ENCODE measurements at places on chromosomes 5 and 9.

DNA sequence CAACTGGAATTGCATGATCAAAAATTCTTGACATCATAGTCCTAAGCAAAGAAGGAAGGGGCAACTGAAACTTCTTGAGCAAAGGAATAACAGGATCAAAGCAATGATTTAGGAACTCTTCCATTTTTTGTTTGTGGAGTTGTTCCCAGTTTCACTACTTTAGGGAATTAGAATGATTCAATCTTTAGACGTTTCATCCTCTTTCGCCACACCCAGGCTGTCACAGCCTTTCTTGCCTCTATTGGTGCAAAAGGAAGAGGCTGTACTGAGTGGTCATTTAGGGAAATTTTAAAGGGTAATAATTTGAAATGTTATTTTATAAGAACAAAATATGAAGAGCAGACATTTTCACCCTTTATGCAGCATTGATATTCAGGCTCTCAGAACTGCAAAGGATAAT is 1026.0 kb upstream of the ARRDC3 start:
- DNase-seq = no peak

- DNase-seq = no peak
Observed at GRCh38 chr9:80305136-80305535, 733.4 kb downstream of the TLE4 start.

DNA sequence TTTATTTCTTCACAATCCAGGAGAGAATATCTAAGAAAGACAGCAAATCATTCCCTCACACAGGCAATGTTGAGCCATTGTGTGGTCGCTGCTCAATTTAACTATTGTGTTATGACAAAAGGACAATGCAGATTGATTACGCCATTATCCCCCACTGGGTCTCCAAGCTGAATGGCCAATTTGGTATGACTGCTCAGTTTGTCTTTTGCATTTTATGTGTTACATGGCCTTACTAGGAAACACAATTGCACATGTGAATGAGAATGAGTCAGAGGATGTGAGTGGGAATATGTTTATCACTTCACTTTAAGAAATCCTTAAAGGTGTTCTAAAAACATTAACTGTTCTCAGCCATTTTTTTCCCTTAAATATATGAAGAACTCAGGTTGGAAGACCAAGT is 108.3 kb downstream of the FAM174A start:
- no peak for DNase-seq

- peak; percentile 16 for DNase-seq
Observed at GRCh38 chr5:177412603-177413233, 3.4 kb upstream of the F12 start.

DNA sequence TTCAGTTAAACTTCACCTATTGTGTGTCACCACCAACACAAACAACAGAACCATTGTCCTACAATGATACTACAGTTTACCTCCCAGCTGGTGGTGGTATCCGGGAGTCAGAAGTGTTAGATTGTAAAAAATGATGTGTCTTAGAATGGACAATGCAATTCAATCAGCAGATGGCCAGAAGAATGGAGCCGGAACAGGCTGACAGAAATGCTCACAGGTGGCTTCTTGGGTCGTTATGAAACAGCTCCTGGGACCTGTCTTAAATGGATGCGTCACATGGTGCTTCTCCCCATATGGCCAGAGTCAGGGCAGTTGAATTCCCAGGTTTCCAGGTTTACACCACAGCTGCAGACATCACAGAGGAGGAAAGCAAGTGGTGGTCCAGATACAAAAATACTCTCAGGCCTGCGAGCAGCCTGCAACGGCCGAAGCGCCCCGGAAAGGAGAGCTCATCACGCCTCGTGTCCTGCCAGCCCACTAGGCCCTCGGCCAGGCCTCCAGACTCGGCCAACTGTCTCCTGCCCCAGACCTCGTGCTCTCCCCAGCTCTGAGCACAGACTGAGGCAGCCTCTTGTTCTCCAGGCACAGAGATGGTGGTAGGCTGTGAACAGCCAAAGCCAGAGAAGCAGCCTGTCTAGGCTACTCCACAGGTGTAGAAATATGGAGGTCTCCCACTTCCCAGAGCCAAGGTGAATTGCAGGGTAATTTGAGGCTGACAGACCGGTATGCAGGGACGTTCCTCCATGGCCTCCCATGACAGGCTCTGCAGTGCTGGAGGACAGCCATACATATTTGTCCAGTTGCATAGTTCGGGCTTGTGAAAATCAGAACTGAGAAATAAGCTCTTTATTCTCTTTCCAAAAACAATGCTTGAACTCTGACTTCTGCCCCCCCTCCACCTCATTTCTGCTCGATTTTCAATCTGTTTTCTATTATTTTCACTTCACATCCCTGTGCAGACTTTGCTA is 98.5 kb upstream of the SPATA31C2 start:
- no peak for DNase-seq

DNA sequence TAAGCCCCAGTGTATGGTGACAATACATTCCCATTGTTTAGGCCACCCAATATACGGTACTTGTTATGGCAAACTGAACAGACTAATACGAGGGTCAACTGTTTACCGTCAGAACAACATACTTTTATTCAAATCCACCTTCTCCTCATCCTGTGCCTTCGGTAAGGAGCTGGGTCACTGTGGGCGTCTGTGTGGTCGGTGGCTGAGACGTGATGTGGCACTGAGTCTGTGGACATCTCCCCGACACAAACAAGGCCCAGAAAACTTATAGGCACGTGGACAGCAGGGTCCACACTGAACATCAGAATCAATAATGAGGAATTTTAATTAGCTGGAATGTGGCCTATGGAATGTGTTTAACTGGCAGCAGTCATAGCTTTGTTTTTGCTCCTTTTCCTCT is 154.3 kb upstream of the IRX2 start:
- DNase-seq = no peak

DNA sequence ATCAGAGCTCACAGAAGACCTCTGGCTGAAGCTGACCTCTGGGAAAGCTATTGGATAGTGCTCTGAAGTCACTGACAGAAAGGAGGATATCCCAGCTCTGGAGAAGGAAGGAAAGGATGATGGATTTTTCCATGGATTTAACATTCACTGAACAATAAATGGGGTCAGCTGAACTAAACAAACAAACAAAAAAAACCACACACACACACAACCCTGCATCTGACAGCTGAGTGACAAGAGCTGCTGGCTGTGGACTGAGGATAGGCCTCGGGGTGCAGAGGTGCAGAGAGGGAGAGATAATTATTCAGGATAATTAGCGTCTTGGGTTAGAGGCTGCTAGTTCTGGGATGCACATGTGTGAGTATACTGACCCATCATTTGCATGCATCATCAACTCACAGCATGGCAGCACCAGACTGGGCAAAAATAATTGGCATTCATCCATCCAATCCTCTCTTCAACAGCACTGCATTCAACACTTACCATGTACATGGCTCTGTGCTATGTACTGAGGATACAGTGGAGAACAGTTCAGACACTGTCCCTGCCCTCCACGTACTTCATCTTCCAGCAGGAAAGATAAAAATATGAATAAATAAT is 131.4 kb upstream of the TRIM32 start:
- no peak for DNase-seq

DNA sequence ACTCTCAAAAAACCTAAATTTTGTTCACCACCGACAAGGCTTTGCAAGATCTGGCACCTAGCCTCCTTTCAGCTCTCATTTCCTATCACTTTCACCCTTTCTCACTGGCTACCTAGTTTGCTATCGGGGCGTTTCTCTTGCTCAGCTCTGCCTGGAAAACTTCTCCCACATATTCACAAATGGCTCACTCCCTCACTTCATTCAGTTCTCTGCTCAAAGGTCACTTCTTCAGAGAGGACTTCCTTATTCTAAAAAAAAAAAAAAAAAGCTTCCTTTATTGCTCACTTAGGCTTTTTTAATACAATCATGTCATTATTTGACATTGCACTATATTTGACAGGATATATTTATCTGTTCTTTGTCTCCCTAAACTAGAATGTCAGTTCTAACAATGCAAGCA is 2.1 kb upstream of the SLC25A46 start:
- DNase-seq = no peak

DNA sequence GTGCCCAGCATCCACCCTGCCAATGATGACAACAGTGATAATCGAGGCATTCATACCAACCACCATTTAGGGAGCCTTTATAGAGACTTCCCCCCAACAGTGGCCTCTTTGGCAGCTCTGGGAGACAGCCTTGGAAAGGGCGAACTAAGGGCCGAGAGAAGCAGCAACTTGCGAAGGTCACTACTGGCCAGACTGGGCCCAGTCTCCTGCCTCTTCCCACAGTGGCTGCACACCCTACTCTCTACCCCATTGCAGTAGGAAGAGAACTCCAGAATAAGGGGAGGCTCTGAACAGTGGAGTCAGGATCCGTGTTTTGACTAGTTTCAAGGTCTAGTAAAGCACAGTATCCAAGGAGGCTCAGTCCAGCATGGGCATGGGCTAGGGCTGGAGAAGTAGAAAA is 5.3 kb downstream of the LHX6 start:
- DNase-seq = no peak

DNA sequence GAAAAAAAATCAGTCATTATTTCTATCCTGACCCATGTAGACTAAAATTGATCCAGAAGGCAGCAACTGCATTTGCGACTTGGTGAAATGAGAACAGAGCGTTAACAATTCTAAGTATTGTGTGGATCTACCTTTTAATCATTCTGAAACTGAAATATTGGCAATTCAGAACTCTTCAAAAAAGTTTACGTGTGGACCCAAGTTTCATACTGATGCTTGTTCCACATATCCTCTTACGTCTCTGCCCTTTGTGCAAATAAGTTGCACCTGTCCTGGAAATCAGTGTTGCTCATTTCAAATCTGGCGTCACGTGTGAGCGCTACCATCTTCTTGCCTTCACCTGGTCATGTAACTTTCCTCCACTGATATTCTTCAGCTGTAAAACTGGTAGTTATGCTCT is 74.7 kb downstream of the NTRK2 start:
- DNase-seq = no peak

- DNase-seq = no peak
Observed at GRCh38 chr9:111821006-111821528, 26.3 kb upstream of the SHOC1 start.

- no peak for DNase-seq
Observed at GRCh38 chr9:27165670-27166069, 56.6 kb downstream of the TEK start.

DNA sequence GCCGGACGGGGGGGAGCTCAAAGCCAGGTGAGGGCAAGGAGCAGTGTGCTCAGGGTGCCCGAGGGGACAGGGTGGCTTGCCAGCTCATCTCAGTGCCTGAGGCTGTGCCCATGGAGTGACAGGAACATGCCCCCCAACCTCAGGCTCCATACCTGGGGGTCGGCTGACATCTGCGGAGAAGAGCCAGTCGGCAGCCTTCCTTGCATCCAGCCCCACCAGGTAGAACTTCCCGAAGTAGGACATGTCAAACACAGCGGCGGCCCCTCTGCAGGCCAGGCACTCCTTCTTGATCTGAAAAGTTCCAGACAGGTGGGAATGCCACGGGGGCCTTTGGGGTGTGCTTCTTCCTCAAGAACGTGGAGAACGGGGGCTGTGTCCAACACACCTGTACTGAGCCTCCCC is 42.1 kb downstream of the SARDH start:
- no peak for DNase-seq

DNA sequence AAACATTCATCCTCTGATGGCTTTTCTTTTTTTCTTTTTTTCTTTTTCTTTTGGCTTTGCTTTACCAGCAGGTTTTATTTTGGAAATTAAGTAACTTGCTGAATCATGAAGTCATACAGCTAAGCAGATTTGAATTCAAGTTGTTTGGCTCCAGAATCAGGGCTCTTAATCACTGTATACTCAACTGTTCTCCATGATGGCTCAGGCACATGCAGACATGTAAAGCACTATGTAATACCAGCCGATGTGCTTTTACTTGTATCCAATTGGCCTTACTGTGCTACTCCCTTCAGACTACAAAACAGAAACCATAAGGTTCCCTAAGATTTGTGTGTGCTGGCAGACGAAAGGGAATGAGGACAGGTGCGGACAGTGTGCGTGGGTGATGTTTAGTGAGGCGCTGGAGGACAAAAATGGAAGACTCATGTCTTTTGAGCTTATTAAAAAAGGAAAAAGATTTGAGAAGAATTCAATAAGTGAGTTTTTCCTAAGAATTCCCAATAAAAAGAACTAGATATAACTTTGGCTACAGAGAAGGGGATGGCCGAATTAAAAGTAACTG is 44.7 kb upstream of the OTP start:
- DNase-seq = no peak

- DNase-seq = no peak
Observed at GRCh38 chr9:74499770-74500583, 2.8 kb downstream of the RORB start.

DNA sequence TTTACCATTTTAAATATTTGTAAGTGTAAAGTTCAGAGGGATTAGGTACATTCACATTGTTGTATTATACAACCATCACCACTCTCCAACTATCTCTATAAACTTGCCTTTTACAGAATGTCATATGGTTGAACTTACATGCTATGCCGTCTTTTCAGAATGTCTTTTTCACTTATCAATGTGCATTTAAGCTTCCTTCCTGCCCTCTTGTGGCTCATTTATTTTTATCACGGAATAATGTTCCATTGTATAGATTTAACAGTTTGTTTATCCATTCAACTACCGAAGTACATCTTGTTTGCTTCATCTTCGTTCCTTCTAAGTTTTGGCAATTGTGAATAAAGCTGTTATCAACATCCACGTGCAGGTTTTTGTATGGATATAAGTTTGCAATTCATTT is 133.3 kb upstream of the C6 start:
- DNase-seq = no peak

DNA sequence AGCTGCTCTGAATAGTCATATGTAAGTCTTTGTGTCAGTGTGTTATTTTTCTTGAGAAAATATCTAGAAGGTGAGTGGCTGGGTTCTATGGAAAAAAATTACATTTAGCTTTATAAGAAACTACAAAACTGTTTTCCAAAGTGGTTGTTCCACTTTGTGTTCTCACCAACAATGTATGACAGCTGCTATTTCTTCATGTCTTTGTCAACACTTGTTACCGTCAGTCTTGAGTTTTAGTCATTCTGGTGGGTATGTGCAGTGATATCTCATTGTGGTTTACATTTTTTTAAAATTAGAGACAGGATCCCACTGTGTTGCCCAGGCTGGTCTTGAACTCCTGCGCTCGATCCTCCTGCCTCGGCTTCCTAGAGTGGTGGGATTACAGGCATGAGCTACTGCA is 246.4 kb downstream of the PJA2 start:
- no peak for DNase-seq

GRCh38 chr5:155066886-155067595 is 53.5 kb downstream of the KIF4B start:
- no peak for DNase-seq

- DNase-seq = no peak
Observed at GRCh38 chr5:129541648-129542251, 81.7 kb downstream of the ADAMTS19 start.

Measured in stimulated activated naive CD4-positive, alpha-beta T cell treated with Interleukin-2 at 50 U/mL for 16 hours (primary cell).